T-helper 2 cell treated with Interferon-gamma antibody and Interleukin-4, amounts not matched to agents 100 ng/mL and 5 ng/mL, for 36 hours (primary cell): ENCODE measurements at places on chromosomes 11 and 22. TPM values are rescaled to one million over a fixed set of nuclear protein-coding genes. Genes with fewer than 3 reads are reported as not detected.

SPA17 gene
- total RNA-seq: 2.3 and 2.7 TPM in 2 replicates

NUP160 gene
- total RNA-seq: 70.1 and 71.8 TPM in 2 replicates

FAM83F gene
- total RNA-seq: 0.02 TPM in 1 of 2 replicates, not detected in the other

SF3B2 gene
- total RNA-seq: 226 and 228 TPM in 2 replicates

SLC37A2 gene
- total RNA-seq: 0.66 and 1.4 TPM in 2 replicates

LARGE1 gene
- 0.16 TPM in 1 of 2 replicates, not detected in the other for total RNA-seq

GATD1 gene
- 60.8 and 61.5 TPM in 2 replicates for total RNA-seq

APOA5 gene
- not detected in 2 replicates for total RNA-seq

SUSD2 gene
- total RNA-seq: 0.59 and 0.89 TPM in 2 replicates

CFAP300 gene
- not detected in 2 replicates for total RNA-seq

MMP26 gene
- not detected in 2 replicates for total RNA-seq

OR52N4 gene
- 0.52 and 0.57 TPM in 2 replicates for total RNA-seq

WNT11 gene
- total RNA-seq: not detected in 2 replicates

MFNG gene
- 247 and 250 TPM in 2 replicates for total RNA-seq

C2CD3 gene
- 41.1 and 45.5 TPM in 2 replicates for total RNA-seq
